ENCODE measurements at places on chromosomes 1 and 21.

DNA sequence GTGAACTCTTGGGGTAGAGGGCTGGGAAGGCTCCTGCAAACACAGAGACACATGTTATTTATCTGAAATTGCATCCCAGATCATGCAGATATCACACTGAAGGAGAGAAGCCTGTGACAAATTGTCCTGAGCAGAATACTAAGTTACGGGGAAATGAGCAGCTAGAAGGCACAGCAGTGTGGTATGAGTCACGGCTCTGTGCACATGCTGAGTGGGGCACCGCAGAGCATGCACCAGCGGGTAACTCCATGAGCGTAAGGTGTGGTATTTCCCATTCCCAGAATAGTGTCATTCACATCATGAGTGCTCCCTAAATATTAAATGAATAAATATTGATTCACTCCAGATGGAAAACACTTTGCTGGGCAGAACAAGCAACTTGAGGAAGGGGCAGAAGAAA is 21.3 kb upstream of the FCRL2 start:
- H3K36me3 ChIP-seq = no peaks in the 10 kb centered on the region
- DNase-seq = no peak
- H3K4me3 ChIP-seq = no peak overlapping the region
- no peaks in the 10 kb centered on the region for H3K27me3 ChIP-seq
- H3K27ac ChIP-seq = no peak overlapping the region

GRCh38 chr1:5297886-5298239 is 643.5 kb downstream of the AJAP1 start:
- H3K4me1 ChIP-seq = no peaks in the 10 kb centered on the region
- no peaks in the 10 kb centered on the region for H3K36me3 ChIP-seq
- DNase-seq = no peak
- H3K4me3 ChIP-seq = no peak overlapping the region

- H3K27ac ChIP-seq = no peak overlapping the region
- no peak overlapping the region for H3K4me3 ChIP-seq
- peaks cover 5% of the 10 kb centered on the region for H3K36me3 ChIP-seq
- no peaks in the 10 kb centered on the region for H3K27me3 ChIP-seq
- peaks cover 13% of the 10 kb centered on the region for H3K4me1 ChIP-seq
These were observed 18.3 kb downstream of the TNFRSF9 start for GRCh38 chr1:7922301-7922700.

DNA sequence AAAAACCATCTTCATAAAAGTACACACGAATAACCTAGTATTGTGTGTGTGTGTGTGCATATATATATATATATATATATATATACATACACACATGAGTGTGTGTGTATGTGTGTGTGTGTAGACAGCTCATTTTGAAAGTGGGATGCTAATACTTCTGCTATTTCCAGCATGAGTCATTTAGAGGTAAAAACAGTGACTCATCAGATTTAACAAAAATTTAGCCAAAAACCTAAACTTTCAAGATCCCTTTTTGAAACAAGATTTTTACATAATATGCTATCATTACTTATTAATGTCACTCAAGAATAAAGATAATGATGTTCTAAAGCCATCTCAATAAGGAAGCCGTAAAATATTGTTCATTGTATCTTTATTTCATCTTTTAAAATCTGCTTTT is 35.6 kb upstream of the ADGRL4 start:
- no peaks in the 10 kb centered on the region for H3K36me3 ChIP-seq
- H3K27me3 ChIP-seq = no peaks in the 10 kb centered on the region
- H3K27ac ChIP-seq = no peak overlapping the region
- no peak for DNase-seq
- no peaks in the 10 kb centered on the region for H3K4me1 ChIP-seq

GRCh38 chr1:164733070-164733469 is 174.1 kb downstream of the PBX1 start:
- no peak overlapping the region for H3K27ac ChIP-seq
- H3K4me3 ChIP-seq = no peak overlapping the region
- H3K4me1 ChIP-seq = no peaks in the 10 kb centered on the region
- no peaks in the 10 kb centered on the region for H3K36me3 ChIP-seq

All from central memory CD8-positive, alpha-beta T cell (primary cell).